Hematopoietic multipotent progenitor cell treated with erythropoietin and hydrocortisone succinate and interleukin-3 and kit ligand, for 4 days (in vitro differentiated cells): ENCODE measurements at places on chromosomes 6 and 20.

- DNase-seq: no peak
Observed at GRCh38 chr6:129908356-129908755, 47.2 kb upstream of the TMEM244 start.

DNA sequence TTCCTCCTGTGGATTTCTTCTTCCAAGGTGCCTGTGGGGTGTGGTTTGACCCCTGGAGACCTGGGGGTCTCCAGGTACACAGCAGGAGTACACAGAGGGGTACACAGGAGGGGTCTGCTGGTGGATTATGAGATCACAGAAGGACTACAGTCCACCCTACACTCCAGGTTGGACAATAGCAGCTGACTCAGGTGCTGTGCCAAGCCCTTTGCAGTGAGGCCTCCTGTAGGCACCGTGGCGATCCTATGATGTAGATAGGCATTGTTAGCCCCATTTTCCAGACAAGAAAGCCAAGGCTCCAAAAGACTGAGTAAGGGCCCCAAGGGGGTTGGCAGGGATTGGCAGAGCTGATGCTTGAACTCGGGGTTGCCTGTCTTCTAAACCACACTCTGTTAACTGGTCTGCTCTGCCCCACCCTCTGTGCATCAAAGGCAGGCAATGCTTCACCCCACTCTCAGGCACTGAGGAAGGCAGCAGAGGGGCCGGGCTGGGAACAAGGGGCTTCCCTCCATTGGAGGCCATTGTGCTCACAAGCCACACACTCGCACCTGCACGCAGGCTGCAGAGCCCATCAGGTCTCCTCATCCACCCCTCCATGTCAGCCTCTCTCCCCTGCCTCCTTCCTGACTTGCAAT is 77.5 kb upstream of the SIRPA start:
- DNase-seq: no peak

DNA sequence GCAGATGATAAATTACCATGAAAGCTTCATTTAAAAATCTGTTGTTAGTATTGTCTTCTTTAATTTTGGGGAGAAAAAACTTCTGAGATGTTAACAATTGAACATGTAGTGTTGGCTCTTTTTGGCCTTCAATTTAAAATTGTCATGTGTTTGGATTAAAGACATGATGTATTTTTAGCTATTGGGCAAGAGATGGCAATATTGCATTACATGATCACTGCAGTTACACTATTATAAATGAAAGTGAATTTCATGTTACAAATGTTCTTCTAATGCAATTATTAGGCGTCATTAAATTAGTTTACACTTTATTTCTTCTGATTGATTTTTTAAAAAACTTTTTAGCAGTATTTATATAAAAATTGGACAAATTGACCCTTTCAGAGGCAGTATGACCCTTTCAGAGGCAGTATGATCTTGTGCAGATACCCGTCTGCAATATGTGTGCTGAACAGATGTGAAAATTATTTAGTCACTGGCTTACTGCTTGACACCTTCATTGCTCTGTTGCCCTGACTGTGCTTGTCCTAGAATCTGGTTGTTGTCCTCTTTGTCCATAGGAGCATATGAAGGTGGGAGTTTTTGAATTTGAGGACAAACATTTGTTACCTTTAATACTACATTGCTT is 25.8 kb downstream of the CDKAL1 start:
- peak; percentile 33 for DNase-seq

GRCh38 chr6:122790423-122791309 is 1.6 kb downstream of the SMPDL3A start:
- peak; percentile 11 for DNase-seq

- no peak for DNase-seq
Observed at GRCh38 chr20:8473459-8473858, 341.4 kb downstream of the PLCB1 start.

DNA sequence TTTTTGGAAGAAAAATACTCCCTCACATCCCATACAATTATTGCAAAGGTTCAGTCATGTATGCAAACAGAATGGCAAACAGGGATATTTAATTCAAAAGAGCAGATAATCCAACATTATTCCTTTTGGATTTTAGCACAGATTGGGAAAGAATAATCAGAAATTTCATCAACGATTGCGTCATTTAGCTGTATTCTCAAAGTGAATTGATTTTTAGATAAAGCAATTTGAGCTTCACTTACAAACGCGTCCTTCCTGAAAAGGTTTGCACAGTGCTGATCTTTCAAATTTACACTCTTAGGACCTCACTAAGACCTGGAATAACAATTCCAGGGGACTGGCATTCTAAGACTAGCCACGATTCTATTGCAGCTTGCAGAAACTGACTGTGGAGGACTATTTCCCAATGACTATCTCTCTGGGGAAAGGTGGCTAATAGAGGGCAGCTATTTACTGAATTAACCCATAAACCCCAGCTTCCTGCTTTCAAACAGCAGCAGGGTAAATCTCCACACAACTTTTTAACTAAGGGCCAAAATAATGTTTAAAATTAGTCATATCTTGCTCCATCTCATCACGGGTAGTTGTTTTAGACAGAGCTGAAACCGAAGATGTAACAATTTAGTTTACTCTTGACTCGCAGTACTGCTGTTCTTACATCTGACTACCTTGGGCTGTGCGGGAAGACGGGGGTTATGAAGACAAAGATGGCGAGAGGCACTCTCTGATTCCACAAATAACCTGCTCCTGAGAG is 131.2 kb upstream of the FAM184A start:
- no peak for DNase-seq

- peak; percentile 41 for DNase-seq
Observed at GRCh38 chr6:31792761-31793171, 2.8 kb downstream of the VARS1 start.

GRCh38 chr6:36804563-36804962 is 34.7 kb downstream of the CPNE5 start:
- DNase-seq: no peak

GRCh38 chr20:60137657-60138245 is 179.5 kb downstream of the CDH26 start:
- peak; percentile 83 for DNase-seq

DNA sequence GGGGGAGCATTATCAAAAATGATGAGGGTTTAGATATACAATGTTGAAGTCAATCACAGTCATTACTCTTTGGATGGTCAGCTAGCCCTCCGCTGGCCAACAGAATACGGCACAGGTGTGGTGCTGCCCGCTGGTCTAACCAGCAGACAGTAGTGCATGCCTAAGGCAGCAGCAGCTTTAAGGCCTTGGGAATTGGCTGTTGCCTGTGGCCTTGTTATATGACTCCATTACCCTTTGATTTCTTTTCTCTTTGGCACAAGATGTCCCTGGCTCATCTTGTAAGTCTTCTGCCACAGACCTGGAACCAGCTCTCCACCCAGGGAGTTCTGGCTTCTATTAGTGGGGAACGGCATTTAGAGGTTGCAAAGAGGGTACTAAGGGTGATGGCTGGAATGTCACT is 110.2 kb downstream of the WDR27 start:
- no peak for DNase-seq

DNA sequence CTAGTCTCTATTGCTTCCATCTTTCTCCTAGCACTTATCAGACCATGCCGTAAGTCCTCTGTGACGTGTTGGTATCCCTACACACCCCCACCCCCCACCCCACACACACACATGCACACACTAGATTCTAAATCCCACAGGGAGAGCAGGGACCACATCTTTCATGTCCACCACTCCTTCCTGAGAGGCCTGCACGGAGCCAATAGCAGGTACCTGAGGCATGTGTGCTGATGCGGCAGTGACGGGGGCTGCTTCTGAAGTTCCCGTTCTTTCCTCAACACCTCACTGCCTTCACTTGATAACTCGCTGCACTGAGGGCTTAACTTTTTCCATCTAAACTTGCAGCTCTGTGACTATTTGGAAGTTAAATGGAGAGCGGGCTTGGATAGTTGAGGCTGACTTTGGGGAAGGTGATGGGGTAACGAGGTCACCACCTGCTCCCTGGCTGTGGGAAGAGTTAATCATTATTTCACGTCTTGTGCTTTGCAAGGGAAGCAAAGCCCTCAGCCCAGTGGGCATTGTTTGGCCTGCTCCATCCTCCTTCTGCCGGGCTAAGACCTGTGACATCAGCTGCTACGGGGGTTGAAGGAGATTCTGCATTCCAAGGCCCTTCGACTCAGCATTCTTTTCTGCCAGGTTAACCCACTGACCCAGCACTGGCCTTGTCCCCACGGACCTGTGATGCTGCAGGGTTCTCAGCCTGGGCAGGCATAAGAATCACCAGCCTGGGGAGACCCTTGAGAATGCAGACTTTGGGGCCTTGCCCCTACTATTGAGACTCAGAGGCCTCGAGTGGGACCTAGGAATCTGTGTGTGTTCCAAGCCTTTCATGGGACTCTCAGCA is 187.8 kb downstream of the ANKRD60 start:
- DNase-seq: no peak

DNA sequence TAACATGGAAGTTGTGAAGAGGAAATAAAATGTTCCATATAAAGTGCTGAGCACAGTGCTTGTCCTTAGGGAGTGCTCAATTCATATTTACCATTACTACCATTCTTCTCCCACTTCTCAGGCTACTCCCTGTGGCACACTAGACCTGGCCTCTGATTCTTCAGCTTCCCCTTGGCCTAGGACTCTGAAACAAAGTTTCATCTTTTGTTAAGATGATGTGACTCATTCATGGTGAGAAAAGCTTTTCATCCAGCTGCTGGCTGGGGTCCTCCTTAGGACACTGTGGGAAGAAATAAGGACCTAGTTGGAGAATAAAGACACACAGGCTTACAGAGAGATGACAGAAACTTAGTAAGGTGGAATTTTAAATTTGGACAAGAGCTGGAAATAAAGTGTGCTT is 314.8 kb downstream of the CDC5L start:
- no peak for DNase-seq

GRCh38 chr6:21588481-21589351 is 4.8 kb upstream of the SOX4 start:
- peak; percentile 92 for DNase-seq

DNA sequence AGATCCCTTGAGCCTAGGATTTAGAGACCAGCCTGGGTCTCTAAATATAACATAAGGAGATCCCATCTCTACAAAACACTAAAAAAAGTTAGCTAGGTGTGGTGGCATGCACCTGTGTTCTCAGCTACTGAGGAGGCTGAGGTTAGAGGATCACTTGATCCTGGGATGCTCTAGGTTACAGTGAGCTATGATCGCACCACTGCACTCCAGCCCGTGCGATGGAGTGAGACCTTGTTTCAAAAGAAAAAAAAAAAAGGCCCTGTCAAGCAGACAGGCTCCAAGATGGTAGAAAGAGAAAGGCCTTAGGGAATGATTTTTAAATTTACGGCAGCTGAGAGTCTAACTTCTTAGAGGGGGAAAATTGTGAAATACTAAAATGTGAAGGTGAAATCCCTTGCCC is 22.6 kb upstream of the NCOA3 start:
- no peak for DNase-seq

DNA sequence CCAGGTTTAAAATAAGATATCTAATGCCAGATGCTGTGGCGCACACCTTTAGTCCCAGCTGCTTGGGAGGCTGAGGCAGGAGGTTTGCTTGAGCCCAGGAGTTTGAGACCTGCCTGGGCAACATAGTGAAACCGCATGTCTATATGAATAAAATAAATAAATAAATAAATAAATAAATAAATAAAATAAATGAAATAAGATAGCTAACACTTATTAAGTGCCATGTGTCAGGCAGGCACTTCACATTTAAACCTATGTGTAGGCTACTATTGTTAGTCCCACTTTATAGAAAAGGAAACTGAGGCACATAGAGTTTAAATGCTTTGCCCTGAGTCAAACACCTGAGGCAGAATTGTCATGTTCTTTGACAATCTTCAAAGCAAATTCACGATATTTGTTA is 32.9 kb upstream of the RREB1 start:
- no peak for DNase-seq

- no peak for DNase-seq
Observed at GRCh38 chr20:3652676-3653596, 10.3 kb downstream of the GFRA4 start.

DNA sequence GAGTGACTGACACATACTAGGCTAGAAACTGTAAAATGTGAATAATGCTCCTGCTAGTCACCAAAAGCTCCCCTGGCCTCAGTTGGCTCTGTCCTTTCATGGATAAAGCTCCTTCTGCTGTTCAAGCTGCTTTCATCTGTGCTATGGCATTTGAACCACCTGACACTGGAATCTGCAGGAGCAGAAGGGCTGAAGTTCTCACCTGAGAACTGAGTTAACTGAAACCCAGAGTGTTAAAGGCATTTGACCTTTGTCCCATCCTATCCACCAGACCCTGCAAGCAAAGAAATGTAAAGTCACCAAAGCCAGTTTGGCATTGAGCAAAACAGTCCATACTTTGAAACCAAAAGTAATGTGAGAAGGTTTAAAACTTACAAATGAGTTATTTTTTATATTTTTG is 77.7 kb downstream of the BMP2 start:
- DNase-seq: no peak

GRCh38 chr6:112563368-112563767 is 216.2 kb downstream of the RFPL4B start:
- no peak for DNase-seq

GRCh38 chr6:129497481-129498441 is 212.2 kb downstream of the ARHGAP18 start:
- DNase-seq: peak; percentile 39

DNA sequence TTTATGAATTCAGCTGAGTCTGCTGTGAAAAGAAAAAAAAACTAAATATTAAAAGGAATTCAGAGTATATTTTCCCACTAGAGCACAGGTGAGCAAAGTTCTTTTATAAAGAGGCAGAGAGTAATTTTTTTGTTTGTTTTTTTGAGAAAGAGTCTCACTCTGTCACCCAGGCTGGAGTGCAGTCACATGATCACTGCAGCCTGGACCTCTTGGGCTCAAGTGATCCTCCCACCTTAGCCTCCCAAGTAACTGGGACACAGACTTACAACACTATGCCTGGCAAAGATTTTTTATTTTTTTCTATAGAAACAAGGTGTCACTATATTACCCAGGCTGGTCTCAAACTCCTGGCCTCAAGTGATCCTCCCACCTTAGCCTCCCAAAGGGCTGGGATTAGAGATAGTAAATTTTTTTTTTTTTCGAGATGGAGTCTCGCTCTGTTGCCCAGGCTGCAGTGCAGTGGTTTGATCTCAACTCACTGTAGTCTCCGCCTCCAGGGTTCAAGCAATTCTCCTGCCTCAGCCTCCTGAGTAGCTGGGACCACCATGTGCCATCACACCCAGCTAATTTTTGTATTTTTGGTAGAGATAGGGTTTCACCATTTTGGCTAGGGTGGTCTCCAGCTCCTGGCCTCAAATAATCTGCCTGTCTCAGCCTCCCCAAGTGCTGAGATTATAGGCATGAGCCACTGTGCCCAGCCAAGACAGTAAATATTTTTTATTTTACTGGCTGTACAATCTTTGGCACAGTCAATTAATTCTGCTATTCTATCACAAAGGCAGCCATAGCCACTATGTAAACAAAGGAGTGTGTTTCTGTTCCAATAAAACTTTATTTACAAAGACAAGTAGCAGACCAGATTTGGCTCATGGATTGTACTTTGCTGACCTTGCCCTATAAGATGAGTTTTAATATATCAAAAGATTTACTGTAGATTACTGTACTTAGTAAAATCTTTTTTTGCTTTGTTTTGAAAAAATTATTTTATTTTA is 14.5 kb upstream of the B4GALT5 start:
- DNase-seq: no peak

GRCh38 chr6:19811397-19812079 is 25.6 kb upstream of the ID4 start:
- no peak for DNase-seq

- DNase-seq: peak; percentile 79
Observed at GRCh38 chr6:139373154-139373927, 1.1 kb downstream of the CITED2 start.
